ENCODE measurements at places on chromosomes 3 and 15.

DNA sequence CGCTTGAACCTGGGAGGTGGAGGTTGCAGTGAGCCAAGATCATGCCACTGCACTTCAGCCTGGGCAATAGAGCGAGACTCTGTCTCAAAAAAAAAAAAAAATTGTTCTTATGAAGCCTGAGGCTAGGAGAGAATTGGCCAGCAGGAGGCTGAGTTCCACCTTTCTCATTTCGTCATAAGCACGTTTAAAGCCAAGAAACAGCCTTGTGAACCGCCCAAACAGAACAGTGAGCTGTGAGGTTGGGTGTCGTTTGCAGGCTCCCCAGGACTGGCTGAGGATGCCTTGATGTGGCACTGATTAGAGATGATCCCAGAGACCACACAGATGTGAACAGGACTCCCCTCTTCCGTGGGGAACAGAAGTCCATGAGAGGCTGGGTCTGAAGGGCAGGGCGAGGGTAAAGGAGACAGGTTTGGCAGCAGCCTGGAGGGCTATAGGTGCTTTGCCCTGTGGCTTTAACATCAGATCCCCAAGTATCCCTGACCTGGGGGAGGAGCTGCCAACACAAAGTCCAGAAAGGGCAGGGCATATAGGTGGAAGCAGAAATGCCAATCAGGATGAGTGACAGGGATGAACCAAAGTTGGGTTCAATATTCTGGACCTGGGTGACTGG lies 52.9 kb downstream of the CLEC3B start:
- no peak for DNase-seq

- no peak for DNase-seq
Observed at GRCh38 chr3:38210141-38210757, 44.9 kb downstream of the OXSR1 start.

- DNase-seq, result no peak
Observed at GRCh38 chr15:22956978-22957260, 23.2 kb downstream of the CYFIP1 start.

DNA sequence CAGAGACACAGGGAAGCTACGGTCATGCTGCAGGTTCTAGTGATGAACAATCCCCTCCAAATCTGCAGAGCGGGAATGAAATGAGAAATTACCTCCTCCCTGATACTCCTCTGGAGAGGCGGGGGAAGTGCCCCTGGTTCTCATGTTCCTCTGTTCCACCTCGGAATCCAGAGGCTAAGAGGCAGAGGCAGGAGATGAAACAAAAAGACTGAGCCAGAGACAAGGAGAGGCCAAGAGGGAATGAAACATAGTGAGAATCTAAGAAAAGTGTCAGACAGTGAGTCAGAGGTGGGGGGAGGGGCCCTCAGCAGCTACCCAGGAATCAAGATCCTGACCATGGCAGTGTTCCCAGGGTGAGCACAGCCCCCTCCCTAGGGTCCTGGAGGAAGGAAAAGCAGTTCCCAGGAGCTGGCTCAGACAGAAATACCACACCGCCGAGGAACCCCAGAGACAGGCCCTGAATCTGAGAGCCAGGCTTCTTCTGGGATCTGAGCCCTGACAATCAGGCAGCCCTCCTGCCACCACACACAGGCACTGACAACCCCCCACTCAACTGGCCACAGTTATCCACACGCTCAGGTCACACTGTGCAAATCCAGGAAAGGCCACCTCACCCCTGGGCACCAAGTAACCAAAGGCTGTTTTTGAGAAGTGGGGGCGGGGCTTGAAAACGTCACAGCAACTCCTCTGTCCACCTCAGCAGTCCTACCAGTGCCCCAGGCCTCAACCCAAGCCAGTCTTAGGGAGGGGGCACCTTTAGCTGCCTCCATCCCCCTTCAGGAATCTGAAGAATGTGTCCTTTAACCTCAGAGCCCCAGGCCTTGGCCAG lies 2.4 kb downstream of the CSRNP1 start:
- no peak for DNase-seq

DNA sequence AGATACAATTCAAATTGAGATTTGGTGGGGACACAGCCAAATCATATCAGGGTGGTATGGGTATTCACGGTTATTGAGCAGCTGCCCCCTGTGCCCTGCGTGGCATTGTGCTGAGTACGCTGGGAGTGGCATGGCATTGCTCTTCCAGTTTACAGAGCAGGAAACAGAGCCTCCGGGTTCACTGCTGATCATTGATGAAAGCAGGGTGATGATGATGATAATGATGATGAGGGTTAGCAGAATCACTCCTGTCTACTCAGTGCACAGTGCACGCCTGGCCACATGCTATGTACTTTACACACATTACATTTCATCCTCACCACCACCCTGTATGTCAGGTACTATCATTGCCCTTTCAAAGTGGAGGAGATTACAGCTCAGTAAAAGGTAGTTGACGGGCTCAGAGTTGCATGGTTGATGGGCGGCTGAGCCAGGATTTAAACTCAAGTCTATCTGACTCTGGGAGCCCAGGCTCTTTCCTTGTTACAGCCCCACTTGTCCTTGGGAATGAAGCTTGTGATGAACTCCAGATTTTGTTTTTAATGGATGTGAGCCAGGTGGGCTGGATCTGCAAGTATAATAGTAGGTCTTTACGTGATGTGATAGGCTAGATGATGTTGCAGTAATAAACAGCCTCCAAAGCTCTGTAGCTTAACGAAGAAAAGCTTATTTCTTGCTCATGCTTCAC lies 87.6 kb upstream of the MYZAP start:
- no peak for DNase-seq

- no peak for DNase-seq
Observed at GRCh38 chr15:67303490-67304363, 49.1 kb downstream of the IQCH start.

DNA sequence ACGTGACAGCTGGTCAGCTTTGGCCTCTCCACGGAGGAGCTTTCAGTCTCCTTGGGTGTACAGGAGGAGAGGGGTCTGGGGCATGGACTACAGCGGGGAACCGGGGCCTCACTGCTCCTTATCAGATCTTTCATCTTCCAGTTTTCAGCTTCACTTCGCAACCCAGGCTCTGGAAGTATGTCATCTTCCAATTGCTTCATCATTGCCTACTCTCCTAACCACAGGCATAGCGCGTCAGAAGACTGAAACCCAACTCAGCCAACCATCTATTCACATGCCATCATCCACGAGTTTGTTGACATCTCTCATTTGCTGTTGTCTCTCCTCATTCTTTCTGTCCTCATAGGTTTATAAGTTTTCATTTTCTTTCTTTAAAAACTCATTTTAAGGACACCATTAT lies 119.5 kb downstream of the MYLK start:
- no peak for DNase-seq

DNA sequence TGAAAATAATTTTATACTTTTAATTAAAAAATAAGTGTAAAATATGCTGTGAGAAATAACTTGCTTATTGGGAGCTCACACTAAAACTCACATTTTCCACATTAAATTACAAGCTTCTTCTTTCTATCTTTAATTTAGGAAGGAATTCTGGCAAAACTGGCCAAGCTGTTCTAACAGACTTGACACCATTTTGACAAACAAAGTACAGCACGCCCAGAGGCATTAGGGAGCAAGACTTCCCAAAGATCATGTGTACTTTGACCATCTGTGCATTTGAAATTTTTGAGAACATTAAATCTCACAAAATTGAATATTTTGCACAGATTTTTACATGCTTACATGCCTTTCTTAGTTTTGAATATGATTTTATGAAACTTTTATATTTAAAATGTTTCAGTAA lies 1288.4 kb upstream of the CADM2 start:
- DNase-seq, result no peak

- DNase-seq, result no peak
Observed at GRCh38 chr3:31488475-31489017, 44.2 kb upstream of the STT3B start.

- no peak for DNase-seq
Observed at GRCh38 chr3:61172684-61173083, 78.6 kb downstream of the FHIT start.

DNA sequence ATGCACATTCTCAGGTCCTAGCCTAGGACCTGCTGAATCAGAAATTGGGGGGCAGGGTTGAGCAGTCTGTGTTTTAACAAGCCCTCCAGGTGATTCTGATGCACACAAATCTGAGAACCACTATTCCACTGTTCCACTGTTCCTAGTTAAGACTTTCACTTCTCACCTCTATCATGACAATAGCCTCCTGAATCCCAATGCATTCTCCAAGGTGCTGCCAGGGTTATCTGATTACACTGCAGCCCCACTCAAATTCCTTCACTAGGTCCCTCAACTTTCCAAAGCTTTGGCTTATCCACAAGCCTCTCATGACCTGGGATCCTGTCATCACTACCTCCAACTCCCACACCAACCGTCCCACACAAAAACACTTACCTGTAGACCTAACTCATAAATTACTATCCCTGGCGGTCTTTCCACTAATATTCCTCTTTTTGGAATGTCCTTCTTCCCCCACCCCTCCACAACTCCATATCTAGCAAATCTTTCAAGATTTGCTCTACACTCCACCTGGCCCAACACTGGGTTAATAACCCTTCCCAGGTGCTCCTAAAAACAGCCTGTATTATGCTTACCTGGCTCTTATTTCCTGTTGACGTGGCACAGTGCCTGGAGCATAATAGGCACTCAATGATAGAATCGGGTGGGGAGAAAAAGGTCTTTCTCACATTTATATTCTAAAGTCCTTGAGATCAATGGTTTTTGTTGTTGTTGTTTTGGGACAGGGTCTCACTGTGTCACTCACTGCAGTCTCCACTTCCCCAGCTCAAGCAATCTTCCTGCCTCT lies 27.2 kb downstream of the TBL1XR1 start:
- no peak for DNase-seq

DNA sequence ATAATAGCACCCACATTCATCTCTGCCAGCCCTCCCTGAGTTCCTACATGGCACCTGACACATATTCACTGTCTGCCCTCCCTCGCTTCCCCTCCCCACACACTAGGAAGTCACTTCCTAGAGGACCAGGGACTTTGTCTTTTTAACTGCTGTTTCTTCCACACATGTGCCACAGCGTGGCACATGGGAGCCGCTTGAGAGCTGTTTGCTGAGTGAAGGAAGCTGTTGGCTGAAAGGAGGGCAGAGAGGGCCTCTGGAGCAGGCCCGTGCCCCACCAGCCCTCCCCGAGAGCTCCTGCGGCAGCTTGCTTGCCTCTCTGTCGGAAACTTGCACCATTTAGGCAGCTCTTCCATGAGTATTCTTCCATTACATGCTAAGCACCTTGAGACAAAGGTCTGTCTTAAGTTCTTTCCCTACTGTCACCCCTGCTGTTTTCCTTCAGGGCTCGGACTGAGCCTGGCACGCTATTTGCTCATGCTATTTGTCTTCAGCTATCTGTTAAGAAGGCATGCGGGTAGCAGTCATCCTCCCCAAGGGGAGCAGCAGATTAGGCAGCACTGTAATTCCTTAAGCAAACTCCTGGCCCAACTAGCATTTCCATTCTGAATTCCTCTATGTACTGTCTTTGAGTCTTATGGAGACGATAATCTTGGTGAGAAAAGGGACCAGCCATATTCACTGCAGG lies 72.2 kb downstream of the CACNA1D start:
- no peak for DNase-seq

All from stimulated activated CD8-positive, alpha-beta memory T cell treated with anti-CD3 and anti-CD28 coated beads, Interleukin-7, amount 100 ng/mL, for 1 hour (primary cell).